ENCODE measurements at places on chromosomes 13 and 19.

DNA sequence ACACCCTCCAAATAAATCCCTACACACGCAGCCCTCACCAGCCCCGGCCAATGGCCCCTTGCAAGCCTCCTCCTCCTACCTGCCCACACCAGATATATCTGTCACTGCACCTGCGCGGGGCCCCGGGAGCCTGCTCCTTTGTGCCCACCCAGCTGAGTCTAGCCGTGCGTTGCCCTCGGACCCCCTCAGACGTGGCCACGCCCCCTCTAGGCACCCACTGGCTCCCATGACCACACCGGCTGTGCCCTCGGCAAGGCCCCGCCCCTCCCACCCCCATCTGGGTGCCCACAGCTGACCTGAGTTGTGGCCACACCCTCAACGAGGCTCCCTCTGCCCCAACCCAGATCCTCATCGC is 6.3 kb upstream of the PNPLA6 start:
- H3K4me3 ChIP-seq = no peak overlapping the region
- no peak overlapping the region for H3K27ac ChIP-seq
- peaks cover 8% of the 10 kb centered on the region for H3K4me1 ChIP-seq
- no peaks in the 10 kb centered on the region for H3K36me3 ChIP-seq
- DNase-seq = no peak

DNA sequence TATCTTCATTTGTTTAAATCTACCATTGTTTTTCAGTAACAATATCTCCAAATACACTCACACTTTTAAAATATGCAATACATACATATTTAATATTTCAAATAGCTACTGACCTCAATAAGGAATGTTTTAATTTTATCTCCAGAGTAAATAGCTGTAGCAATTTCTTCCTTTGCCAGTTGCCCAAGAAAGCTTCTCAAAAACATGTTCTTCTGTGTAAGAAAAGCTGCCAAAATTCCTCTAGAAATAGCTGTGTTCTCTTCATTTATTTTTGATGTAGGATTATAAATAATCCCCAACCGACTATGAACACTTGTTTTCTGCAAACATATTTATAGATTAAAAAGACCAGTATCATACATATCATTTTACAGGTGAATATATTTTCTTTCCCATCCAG is 150.5 kb downstream of the UGGT2 start:
- no peak for DNase-seq
- H3K36me3 ChIP-seq = no peaks in the 10 kb centered on the region
- no peaks in the 10 kb centered on the region for H3K4me1 ChIP-seq
- H3K4me3 ChIP-seq = no peak overlapping the region
- no peaks in the 10 kb centered on the region for H3K27me3 ChIP-seq

- no peak overlapping the region for H3K27ac ChIP-seq
- H3K36me3 ChIP-seq = no peaks in the 10 kb centered on the region
These were observed 43.7 kb downstream of the ZNF333 start for GRCh38 chr19:14733574-14733973.

DNA sequence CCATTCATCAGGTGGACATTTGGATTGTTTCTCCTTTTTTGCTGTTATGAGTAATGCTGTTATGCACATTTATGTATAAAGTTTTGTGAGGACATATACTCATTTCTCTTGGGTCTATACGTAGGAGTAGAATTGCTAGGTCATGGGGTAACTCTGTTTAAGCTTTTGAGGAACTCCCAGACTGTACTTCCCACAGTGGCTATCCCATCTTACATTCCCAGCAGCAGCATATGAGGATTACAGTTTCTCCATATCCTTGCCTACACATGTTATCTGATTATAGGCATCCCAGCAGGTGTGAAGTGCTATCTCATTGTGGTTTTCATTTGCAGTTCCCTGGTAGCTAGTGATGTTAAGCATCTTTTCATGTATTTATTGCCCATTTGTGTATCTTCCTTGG is 5.9 kb downstream of the ZSCAN22 start:
- no peaks in the 10 kb centered on the region for H3K27me3 ChIP-seq
- peaks cover 9% of the 10 kb centered on the region for H3K36me3 ChIP-seq
- DNase-seq = no peak

- DNase-seq = no peak
- no peak overlapping the region for H3K27ac ChIP-seq
- H3K36me3 ChIP-seq = no peaks in the 10 kb centered on the region
- H3K4me3 ChIP-seq = no peak overlapping the region
- H3K27me3 ChIP-seq = peaks cover 72% of the 10 kb centered on the region
These were observed 654 bp downstream of the ZIC5 start for GRCh38 chr13:99970651-99971575.

All from CD4-positive, alpha-beta memory T cell (primary cell).